ENCODE measurements at places on chromosomes 16 and 17.
A peak's percentile ranks its signal among the peaks of the same experiment; 100 is the strongest.

GRCh38 chr17:78474614-78475146 lies 96.2 kb downstream of the PGS1 start:
- no peak for DNase-seq

- DNase-seq, result no peak
Measured at GRCh38 chr17:489758-490329, 137.2 kb upstream of the RPH3AL start.

- DNase-seq, result no peak
Measured at GRCh38 chr16:11016524-11016988, 72.2 kb downstream of the CLEC16A start.

- DNase-seq, result peak; percentile 74
Measured at GRCh38 chr17:79810130-79811010, 13.5 kb upstream of the CBX8 start.

DNA sequence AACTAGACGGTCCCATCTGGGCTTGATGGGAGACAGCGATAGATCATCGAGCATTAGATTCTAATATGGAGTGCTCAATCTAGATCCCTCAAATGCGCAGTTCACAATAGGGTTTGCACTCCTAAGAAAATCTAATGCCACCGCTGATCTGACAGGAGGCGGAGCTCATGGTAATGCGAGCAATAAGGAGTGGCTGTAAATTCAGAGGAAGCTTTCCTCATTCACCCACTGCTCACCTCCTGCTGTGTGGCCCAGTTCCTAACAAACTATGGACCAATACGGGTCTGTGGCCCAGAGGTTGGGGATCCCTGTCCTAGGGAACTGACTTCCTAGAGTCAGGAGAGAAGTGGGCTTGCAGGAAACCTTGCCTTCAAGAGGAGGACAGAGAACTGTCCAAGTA lies 25.2 kb upstream of the AMZ2 start:
- DNase-seq, result no peak

DNA sequence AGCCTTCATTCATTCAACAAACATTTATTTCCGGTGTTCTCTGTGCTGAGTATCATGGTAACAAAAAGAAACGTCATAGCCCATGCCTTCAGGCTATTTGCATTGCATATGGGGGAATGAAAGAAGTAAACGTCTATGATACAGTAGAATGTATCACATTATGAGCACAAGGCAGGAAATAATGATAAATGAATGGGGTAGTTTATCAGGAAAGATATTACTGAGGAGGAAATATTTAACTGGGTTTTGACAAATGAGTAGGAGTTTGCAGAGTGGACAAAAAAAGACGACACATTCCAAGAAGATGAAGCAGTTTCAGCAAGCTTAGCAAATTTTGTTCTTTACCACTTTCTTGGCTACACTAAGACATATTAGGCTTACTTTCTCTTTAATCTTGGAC lies 1.3 kb upstream of the KRTAP4-7 start:
- no peak for DNase-seq

GRCh38 chr17:50151937-50152547 lies 1.6 kb upstream of the PPP1R9B start:
- peak; percentile 70 for DNase-seq

DNA sequence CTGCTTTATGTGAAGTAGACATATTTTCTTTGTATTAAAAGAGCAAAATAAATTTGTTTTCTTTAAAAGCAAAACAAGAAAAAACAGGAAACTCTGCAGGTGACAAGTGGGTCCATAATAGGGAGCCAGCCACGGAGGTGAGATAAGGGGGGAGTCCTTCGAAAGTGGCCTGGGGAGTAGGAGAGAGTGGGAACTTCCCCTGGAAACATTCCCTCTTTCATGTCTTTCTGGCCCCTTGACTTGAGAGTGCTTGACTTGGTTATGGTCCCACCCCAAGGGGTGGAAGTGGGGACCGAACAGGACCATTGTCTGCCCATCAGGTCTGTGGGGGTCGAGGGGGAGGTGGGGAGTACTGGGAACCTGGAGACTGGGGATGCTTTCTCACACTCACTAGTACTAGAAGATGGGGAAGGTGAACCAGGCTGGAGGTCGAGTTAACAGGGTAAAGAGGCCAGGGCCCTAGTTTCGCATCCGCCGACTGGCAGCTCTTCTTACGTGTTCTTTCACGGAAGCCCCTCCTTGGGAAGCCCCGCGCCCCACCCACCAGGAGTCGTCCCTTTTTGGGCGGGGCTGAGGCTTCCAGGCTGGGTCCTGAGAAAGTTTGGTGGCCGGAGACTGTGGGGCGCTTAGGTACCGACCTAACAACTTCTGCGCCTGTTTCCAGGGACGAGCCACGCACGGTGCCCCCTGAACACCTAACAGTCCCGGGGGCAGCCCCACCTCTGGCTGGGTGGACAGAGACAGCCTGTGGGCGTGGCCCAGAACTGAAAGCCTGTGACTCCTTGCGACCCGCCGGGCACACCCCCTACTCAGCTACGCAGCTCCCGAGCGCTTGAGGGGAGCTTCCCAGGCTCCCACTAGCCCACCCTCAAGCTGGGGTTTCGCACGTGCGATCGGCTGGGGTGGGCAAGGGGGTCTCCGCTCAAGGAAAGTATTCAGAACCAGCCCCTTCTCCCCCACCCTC lies 790 bp downstream of the TRADD start:
- DNase-seq, result peak; percentile 94

DNA sequence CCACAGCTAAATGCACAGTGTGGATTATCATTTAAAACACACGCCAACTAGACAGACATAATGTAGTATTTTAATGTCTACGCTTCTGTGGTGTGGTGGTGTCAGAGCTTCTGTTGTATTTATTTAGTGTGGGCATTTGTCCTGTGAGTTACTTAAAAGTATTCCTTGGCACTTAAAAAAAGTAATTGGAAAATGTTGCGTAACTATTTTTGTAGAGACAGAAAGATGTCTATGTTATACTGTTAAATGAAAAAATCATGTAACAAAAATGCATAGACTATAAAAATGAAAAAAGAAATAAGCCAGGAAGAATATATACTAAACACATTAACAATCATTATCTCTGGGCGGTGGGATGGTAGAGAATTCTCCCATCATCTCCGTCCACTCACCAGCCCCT lies 39.2 kb downstream of the CYTH1 start:
- DNase-seq, result no peak

- no peak for DNase-seq
Measured at GRCh38 chr16:54938212-54939028, 7.8 kb downstream of the IRX5 start.

DNA sequence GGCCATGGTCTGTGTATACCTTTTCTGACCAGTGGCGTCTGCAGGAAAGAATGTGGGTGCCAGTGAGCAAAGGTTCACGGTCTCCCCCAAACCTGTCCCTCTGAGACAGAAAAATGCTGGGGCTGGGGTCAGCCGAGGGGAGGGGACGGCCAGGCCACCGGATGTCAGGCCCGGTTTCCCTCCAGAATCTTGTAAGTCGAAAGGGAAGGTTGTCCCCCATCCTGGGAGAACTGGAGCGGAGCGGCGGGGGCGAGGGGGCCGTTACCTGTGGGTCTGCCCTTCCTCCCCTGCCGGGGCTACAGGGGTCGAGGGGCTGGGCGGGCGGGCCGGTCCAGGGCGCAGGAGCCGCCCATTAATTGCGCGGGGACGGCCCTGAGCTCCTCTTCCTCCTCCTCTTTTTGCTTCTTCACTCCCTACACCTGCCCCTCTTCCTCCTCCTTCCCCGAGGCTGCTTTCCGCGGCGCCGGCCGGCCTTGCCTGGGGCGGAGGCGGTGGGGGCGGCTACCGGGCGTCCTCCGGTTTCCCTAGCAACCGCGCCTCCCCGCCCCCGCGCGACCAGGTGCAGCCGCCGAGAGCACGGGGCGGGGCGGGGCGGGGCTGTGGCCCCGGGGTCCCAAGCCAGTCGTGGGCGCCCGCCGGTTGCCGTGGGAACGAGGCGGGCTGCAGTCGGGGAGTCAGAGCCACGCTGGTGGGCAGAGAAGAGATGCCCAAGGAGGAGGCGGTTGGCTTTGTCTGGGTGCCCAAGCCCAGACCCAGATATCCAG lies at the start of gene MARCHF10:
TSS of gene MARCHF10 (minus strand) at position 503 of the 764 bp plus-strand sequence. CDS start 6,579 bp downstream, outside the sequence.
- no peak for DNase-seq
